ENCODE measurements at places on chromosomes 2 and 18.

GRCh38 chr2:84799772-84800171 is 81.1 kb downstream of the TRABD2A start:
- no peak for DNase-seq

- DNase-seq: no peak
Observed at GRCh38 chr2:208172125-208172524, 8.7 kb upstream of the CRYGA start.

- no peak for DNase-seq
Observed at GRCh38 chr18:75456199-75456631, 28.7 kb upstream of the SMIM21 start.

- DNase-seq: peak; percentile 51
Observed at GRCh38 chr2:110770959-110771431, 38.6 kb downstream of the ACOXL start.

- DNase-seq: no peak
Observed at GRCh38 chr2:888906-889566, 61.6 kb upstream of the SNTG2 start.

- no peak for DNase-seq
Observed at GRCh38 chr18:13465124-13465446, 246.5 kb downstream of the LDLRAD4 start.

DNA sequence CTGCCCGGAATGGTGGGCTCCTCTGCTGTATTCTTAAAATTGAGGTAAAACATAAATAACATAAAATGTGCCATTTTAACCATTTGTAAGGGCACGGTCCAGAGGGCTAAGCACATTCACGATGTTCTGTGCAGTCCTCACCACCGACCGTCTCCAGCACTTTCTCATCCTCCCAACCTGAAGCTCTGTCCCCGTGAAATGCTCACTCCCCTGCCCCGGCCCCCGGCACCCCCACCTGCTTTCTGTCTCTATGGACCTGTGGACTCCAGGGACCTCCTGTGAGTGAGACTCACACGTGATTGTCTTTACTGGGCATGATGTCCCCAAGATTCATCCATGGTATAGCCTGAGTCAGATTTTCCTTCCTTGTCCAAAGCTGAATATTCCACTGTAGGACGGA is 38.7 kb upstream of the CTDP1 start:
- DNase-seq: no peak

- DNase-seq: no peak
Observed at GRCh38 chr2:185393091-185393490, 345.5 kb upstream of the FSIP2 start.

DNA sequence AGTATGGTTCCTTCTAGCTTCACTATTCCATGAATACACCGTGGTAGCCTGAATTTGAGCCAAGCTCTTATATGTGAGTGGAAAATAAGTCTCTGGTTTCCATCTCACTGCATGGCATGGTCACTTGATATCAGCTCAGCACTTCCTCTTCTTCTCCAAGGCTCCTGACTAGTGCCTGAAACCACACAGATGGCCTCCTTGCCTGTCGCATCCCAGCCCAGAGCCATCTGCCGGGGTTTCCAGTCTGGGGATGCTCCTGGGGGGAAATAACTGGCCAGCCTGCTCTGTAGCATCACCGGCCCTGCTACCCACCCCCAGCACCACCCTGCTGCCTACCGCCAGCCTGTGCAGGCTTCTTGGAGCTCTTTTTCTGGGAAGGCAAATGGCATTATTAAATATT is 7.7 kb upstream of the MARCHF4 start:
- DNase-seq: no peak

GRCh38 chr2:77232909-77233425 is 289.2 kb downstream of the LRRTM4 start:
- no peak for DNase-seq

DNA sequence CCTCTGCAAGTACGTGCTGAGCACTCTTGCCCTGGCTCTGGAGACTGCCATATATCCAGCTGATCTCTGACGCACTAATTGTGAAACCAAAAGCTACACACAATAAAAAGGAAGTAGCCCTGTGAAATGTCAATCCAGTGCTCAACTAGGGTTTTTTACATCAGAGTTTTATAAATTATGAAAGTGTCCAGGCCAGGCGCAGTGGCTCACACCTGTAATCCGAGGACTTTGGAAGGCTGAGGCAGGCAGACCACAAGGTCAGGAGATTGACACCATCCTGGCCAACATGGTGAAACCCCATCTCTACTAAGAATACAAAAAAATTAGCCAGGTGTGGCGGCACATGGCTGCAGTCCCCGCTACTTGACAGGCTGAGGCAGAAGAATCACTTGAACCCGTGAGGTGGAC is 24.5 kb upstream of the PEX13 start:
- DNase-seq: no peak

DNA sequence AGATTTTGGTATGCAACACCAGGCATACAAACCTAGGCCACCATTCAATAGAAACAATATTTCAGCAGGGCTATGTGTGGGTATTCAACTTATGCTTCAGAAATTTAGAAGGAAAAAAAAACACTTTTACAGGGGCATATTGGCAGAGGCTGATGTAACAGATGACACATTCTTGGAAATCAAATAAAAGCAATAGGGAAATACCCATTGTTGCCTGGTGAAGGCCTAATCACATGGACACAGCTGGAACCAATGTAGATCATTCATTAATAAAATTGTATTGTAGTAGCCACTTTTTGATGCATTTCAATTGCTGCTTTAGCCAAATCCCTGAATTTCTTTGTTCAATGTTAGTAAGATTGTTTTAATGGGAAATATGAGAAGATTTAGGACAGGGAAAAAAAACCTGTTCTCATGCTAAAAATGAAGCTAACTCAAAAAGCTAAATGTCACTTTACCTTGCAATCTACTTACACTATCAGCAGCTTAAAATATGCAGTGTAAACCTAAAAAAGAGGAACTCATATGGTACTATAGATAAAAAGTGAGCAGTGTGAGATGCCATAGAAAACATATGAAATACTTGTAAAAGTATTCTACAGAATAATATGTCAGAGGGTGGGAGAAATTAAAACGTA is 289.4 kb downstream of the ZEB2 start:
- no peak for DNase-seq

- DNase-seq: no peak
Observed at GRCh38 chr2:226631671-226632070, 167.9 kb downstream of the IRS1 start.

- no peak for DNase-seq
Observed at GRCh38 chr18:37666991-37667390, 101.4 kb upstream of the CELF4 start.

DNA sequence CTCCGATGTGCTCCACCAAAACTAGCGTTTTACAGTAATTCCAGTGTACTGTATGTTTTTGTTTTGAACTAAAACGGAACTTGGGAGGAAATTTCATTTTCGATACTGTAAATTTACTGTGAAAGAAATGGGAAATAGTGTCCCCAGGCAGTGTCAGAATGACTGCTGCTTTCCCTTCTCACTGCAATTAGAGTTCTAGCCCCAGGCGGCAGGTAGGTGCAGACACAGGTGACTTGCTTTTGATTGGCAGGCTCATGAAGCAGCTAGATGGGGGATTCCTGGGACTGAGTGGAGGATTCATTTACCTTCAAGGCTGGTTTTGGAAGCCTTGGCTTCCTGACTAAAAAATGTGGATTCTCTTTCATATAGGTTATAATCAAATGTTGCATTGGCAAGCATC is 27.0 kb downstream of the RPRM start:
- DNase-seq: no peak

DNA sequence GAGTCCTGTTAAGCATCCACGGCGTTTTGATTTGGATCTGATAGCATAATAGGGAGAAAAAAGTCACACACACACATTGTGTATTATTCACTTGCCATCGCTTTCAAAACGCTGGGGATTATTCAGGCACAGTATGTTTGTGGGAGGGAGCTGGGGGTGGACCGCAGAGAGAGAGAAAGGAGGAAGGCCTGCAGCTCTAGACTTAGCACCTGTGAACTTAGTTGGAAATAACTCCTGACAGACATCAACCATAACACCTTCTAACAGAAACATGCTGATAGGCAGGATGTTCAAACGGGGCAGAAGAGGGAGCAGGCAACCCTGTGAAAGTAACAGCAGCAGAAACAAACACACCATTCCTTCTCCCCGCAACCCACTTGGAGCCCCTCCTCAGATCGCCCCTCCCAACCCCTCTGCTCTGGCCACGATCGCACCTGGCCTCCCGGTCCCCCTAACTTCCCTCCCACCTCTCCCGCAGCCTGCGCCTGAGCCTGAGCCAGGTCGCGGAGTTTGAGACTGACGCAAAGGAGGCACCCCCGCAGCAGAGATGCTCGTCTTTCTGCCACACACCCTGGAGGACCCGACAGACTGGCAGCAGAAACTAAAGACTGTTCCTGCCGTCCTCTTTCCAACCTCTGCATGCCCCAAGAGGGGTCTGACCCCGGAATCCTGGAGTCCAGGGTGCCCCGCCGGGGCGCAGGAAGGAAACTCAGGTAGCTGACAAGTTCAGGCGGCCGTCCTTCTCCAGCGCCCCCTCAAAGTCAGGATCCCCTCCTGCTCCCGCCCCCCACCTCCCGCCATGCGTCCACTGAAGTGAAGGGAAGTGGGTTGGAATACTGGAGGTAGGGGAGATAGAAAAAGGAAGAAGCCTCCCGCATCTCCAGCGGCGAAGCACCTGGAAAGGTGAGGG is 738 bp downstream of the CHST9 start:
- no peak for DNase-seq

DNA sequence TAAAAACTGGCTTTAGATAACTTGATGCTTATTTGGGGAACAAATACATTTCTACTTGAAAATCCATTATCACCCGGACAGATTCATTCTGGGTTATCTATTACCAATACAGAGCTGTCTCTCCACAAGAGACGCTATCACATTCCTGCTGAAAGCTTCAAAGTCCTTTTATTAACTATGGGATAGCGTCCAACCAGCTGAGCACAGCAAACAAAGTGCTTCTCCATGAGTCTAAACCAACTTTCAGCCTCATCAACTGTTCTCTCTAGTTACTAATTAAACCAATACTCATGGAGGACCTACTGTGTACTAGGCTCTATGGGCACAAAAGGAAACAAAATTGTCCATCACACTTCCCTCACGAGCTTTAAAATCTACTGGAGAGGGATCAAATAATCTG is 132.8 kb downstream of the L3MBTL4 start:
- no peak for DNase-seq

- DNase-seq: no peak
Observed at GRCh38 chr2:193581807-193582206, 1387.1 kb upstream of the TMEFF2 start.

DNA sequence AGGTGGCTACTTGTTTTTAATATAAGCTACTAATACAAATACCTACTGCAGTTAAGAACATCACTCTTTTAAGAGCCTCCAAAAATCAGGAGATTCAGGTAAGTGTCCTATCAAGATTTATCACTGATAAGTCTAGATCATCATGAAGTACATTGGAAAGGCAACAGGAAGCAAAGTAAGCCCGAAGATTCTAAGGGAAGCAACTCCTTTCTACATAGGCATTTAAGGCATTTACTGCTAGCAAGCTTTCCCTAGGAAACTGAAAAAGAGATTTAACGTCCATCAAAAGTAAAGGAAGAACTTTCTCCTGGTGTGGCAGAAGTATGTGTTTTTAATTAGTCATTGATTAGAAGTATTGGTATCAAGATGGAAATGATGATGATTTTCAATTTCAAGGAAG is 3.7 kb downstream of the STK17B start:
- peak; percentile 13 for DNase-seq

DNA sequence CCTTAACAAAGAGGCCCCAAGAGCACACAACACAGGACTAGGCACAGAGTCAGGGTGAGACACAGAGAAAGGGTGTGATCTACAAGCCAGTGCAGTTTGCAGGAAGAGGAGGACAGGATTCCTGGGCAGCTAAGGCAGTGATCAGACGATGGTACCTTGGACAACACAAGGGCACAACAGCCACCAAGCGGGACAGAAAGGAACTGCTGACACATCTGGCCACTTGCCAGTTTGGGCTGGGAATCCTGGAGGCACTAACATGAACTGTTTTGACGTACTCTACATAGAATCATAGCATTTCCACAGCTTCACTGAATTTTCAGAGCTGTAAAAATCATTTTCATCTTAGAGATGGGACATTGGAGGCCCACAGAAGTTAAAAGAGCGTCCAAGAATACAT is 221.5 kb upstream of the SLC35G4 start:
- no peak for DNase-seq

GRCh38 chr2:160429248-160430000 is 64.2 kb downstream of the RBMS1 start:
- DNase-seq: peak; percentile 20

GRCh38 chr2:104318001-104318665 is 535.8 kb upstream of the POU3F3 start:
- no peak for DNase-seq

GRCh38 chr2:62099523-62100175 is 96.3 kb upstream of the B3GNT2 start:
- DNase-seq: no peak

DNA sequence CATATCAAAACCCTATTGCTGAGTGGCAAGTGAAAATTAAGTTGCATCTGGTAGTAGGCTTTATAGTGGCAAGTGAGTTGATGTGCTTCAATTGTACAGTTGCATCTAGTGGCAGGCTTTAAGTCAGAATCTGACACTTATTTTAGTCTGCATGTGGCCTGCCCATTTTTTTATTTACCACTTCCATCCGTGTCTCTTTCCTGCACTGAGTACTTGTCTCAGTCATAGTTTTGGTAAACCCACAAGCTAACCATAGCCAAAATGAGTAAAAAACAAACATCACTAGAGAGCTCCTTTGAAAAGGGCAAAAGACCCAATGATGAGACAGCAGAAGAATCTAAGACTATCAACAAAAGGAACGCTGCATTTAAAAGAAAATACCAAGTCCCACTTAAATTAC is 96.0 kb upstream of the CRACDL start:
- DNase-seq: no peak

DNA sequence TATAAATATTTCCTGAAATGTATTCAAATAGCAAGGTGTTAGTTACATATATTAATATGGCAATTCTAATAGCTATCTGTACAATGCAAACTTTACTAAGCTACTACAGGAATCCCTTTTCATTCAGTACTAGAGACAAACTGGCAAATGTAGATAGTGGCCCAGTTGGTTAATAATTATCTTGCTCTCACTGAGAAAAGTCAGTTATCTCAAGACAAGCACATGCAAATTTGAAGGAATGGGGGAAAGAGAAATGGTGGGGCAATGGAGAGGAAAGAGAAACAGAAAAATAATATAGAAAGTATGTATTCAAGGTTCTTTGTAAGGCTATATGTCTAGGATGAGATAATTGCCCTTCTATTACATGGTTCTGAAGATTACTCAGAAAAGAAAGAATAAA is 280.0 kb downstream of the FIGN start:
- DNase-seq: no peak

- DNase-seq: no peak
Observed at GRCh38 chr18:75351409-75351808, 76.1 kb downstream of the SMIM21 start.

- no peak for DNase-seq
Observed at GRCh38 chr18:64718808-64719207, 569.9 kb upstream of the LINC00305 start.

DNA sequence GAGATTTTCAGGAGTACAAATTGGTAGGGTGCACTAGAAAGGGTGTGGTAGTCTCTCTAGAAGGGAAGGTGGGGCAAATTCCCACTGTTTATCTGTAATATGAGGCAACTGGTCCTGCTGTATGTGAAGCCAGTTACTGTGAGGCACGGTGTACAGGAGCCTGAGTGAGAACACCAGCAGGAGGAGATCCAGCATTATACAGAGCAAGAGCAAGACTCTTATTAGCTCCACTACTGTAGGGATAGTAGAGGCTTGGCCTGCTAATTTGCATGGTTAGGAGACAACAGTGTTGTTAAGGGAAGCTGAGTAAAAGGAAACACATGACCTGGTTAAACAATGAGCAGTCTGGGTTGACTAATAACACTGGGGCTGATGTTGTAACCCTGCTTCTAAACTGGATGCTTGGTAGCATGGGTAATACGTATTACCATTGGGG is 76.3 kb upstream of the WDSUB1 start:
- no peak for DNase-seq
